Germinal center (tissue), 1 donor: ENCODE measurements at places on chromosomes 16 and 17.

DNA sequence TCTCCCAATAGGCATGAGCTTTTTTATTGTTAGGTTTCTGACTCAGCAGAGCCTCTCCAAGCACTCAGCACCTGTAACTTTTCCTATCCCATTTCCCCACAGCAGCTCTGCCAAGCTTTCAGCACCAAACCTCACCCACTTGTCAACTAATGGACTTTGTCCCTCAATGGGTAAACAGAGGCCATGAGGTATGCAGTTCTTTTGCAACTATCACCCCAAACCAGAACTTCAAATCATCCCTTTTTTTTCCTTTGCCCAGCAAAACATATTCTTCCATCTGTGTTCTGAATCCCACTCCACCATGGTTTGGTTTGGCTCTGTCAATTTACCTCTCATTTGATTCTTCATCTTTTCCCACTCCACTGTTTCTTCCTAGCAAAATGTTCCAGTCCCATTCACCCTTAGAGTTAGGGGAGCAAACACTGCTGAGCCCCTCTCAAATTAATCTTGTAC is 58.1 kb downstream of the TOX3 start:
- no peak for DNase-seq

GRCh38 chr16:79473456-79473855 is 127.1 kb downstream of the MAF start:
- no peak for DNase-seq

DNA sequence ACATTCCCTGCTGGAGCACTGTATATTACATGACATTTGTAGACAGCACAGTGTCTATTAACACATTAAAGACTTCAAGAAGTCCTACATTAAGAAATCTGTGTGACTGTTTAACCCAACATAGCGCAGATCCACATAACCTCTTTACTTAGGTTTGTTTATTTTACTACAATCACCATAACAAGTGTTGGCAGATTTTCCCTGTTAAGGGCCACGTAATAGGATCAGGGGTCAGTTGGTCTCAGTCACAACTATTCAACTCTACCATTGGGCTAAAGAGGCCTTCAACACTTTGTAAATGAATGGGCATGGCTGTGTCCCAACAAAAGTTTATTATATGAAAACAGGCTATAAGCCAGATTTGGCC is 51.3 kb upstream of the ADORA2B start:
- DNase-seq = no peak

- no peak for DNase-seq
Observed at GRCh38 chr17:81387100-81388090, 7.9 kb upstream of the BAHCC1 start.

- DNase-seq = no peak
Observed at GRCh38 chr17:73013816-73014663, 78.4 kb downstream of the SLC39A11 start.

- DNase-seq = no peak
Observed at GRCh38 chr16:75394941-75395340, 38.4 kb downstream of the CFDP1 start.

DNA sequence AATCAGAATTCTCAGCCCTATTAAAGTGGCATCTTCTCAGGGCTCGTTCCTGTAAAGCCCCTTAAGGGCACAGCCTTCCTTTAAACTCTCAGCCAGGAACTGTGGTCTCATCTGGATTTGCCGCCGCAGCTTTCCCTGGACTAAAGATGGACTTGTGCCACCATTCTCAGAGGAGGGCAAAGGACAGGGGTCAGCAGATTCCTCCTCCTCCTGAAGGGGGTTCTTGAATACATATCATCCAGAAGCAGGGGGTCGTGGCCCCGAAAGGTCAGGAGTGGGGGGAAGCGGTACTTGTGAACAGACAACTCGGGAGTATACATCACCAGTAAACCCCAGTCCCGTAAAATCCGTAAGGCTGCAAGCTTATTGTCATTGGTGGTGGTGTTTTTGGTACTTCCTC is 174.8 kb downstream of the RPTOR start:
- no peak for DNase-seq

GRCh38 chr16:67137605-67138004 is 13.2 kb downstream of the B3GNT9 start:
- DNase-seq = no peak

DNA sequence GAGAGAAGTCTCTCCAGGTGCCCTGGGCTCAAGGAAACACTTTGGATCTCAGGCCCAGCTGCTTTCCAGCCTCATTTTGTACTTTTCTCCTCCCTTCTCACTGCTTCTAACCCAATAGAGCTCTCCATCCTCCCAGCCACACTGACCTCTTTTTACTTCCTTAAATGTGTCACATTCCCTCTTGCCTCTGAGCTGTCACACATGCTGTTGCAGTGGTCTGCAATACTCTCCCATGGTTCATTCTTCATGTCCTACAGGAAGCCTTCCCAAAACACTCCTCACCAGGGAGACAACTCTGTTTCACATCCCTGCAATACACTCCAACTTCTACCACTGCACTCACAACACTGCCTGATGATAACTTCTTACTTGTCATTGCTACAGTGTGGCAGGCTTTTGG is 242.1 kb upstream of the DYNLRB2 start:
- no peak for DNase-seq

DNA sequence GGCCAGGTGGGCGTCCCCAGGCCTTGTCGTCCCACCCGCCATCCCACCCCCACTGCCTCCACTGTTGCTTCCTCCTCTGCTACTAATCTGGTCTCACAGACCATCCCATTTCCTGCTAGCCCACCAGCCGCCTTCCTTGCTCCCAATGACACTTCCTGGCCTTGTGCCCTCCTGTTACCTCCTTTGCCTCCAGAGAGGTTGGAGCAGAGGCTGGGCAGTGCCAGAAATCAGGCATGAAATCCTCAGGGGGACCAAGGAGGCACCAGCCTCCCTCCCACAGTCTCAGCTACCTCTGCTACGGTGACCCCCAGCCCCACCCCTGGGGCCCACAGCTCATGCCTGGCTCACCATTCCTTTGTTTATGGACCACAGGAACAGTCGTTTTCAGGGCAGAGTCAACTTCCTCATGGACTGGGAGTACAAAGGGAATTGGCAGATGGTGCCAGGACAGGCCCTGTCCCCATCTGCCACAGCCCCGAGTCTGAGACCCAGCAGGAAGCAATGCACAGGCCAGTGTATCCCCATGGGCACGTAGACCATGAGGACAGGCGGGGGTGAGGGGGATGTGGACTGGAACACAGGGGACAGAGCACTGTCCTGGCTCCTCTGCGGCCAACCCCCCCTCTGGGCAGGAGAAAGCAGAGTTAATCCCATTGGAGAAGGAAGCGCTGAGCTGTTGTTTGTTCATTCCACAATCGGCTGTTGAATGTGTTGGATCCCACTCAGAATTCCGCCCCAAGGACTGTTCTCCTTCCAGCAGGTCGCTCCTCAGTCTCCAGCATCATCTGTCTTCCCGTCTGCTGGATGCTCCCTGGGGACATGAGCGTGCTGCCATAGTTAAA is 2.2 kb upstream of the CDH5 start:
- DNase-seq = no peak

DNA sequence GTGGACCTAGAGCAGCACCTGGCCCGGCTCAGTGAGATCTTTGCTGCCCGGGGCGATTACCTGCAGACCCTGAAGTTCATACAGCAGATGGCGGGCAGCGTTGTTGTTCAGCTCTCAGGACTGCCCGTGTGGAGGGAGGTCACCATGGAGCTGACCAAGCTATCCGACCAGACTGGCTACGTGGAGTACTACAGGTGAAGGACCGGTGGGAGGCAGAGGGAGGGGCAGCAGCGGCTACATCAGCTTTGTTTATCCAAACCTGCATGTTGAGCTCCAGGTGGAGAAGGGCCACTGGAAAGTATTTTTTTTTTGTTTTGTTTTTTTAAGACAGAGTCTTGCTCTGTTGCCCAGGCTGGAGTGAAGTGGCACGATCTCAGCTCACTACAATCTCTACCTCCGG is 23.9 kb downstream of the TTYH2 start:
- no peak for DNase-seq

- DNase-seq = no peak
Observed at GRCh38 chr17:6453279-6454024, 9.2 kb downstream of the PIMREG start.

- no peak for DNase-seq
Observed at GRCh38 chr16:73483076-73483791, 435.3 kb upstream of the ZFHX3 start.

GRCh38 chr17:82257473-82257872 is 16.0 kb downstream of the CSNK1D start:
- no peak for DNase-seq

DNA sequence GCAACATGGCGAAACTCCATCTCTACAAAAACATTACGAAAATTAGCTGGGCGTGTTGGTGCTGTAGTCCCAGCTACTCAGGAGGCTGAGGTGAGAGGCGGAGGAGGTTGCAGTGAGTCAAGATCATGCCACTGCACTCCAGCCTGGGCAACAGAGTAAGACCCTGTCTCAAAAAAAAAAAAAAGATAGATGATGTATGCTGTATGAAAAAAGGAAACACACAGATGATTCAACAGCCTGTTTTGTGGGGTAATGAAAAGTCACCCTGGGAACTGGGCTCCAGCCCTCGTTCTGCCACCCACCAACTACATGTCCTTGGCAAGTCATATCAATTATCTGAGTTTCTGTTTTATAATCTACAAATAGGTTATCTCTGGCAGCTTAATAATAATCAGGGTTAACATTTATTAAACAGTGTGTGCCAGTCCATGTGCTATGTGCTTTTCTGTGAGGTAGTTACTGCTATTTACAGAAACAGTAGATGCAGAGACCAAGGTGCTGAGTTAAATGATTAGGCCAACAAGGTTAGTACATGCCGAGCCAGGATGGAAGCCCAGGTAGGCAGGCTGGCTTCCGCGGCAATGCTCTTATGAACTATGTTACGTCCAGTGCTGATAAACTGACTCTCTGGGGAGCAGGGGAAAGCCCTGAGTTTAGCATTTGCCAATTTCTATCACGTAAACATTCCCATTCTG is 1.1 kb downstream of the G6PC1 start:
- no peak for DNase-seq

DNA sequence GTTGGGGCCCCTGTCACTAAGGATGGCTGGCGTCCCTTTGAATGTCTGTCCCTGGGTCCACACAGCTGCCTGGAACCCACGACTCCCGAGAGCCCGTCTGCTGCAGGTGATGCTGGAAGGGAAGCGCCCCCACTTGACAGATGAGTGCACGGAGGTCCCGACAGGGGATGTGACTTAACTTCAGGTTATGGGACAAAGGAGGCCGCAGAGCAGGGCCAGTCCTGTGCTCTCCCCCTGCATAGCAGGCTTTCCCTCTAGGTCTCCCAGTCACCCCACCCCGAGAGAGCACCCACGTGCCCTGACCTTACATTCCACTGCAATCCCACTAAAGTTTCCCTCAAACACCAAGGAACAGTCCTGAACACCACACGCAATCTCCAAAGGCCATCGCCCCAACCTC is 6.0 kb upstream of the RCVRN start:
- no peak for DNase-seq

GRCh38 chr16:62752854-62753253 is 716.6 kb upstream of the CDH8 start:
- no peak for DNase-seq

- no peak for DNase-seq
Observed at GRCh38 chr17:16975277-16975651, 3.3 kb upstream of the TNFRSF13B start.

DNA sequence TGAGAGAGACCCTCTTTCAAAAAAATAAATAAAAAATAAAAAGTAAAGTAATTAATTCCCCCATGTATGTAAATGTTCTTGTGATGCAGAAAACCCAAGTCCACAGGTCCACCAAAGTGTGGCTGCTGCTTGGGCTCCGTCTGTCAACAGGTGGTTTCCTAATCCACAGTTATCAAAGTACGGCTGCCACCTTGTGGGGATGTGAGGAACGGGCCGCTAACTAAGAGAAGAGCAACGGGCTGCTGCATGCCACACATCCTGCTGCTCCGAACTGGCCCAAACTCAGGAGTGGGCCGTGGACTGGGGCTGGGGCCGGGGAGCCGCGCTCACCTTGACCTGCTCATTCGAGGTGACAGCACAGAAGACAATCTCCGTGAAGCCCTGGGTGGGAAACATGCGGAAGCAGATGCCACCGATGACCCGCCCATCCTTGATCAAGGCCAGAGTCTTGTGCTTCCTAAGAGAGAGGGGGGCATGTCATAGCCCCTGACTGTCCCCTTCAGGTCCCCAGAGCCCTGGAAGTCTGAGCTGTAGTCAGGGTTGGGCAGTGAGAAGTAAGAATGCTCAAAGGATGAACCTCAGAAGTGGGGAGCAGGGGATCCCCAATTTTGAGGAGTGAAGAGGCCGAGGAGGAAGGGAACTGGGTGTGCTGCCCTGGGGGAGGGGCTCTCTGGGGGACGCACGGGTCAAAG is 4.3 kb downstream of the KAT2A start:
- DNase-seq = peak; percentile 79

- no peak for DNase-seq
Observed at GRCh38 chr17:47763913-47764582, 31.0 kb downstream of the TBX21 start.

- no peak for DNase-seq
Observed at GRCh38 chr16:19566362-19566761, 10.9 kb downstream of the VPS35L start.

GRCh38 chr17:73902416-73903181 is 258.4 kb upstream of the SDK2 start:
- no peak for DNase-seq

GRCh38 chr17:59725691-59726090 is 18.2 kb downstream of the VMP1 start:
- no peak for DNase-seq

DNA sequence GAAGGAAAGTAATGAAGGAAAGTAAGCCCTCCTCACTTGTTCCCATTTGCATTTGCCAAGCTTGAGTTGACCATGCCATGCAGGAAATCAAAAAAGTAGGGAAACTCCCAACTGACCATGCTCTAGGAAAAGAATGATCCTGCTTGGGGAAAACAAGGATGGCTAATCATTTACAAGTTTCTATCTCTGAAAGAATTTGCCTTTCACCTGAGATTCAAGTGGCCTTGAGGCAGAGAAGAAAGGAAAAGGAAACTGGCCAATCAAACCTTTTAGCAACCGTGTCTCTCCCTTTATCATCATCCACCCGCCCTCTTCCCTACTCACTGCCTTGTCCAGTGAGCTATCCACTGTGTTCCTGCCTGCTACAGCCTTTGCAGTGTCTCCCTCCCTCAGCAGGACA is 757.2 kb upstream of the SOX9 start:
- DNase-seq = no peak

DNA sequence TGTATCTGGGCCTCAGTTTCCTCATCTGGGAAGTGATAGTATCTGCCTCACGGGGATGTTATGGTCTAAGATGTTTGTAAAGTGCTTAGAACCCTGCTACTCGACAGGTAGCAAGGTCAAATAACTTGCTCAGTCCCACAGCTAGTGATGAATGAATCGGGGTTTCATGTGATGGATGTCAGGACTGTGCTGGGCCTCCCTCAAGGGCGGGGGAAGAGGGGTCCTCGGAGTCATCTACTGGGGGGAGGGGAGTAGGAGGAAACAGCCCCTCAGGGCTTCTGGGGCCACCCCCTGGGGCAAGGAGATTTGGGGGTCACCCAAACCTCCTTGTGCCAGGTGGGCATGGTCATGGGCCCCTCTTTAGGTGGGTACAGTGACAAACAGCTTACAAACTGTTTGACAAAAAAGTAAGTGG is 732 bp downstream of the PNPO start:
- DNase-seq = no peak
